Renal pelvis (tissue), 12 donors: ENCODE measurements at places on chromosomes 12 and 14. TPM values are rescaled to one million over a fixed set of nuclear protein-coding genes. Genes with fewer than 3 reads are reported as not detected.
A peak's percentile ranks its signal among the peaks of the same experiment; 100 is the strongest.

The CD69 gene
- polyA plus RNA-seq: 1.6 TPM

DNA sequence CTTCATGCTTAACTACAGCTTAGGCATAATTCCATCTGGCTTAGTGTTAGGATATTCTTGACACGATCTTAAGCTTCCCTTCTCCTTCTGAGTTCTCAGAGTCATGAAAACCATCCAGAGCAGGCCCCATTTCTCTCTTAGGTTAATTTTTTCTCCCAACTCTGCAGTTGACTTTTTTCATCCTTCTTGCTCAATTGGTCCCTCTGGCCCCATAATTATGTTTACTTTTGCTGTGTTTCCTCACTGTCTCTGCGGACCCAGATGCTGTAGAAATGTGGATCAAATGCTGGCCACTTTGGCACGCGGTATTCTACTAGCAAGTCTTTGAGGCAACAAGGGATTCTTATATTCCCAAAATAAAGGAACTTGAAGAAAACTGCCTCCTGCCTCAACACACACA is 9.5 kb downstream of the TMEM132C start:
- DNase-seq: no peak

The RAD51AP1 gene
- 27.1 TPM for polyA plus RNA-seq

The RNF31 gene
- 46.4 TPM for polyA plus RNA-seq

DNA sequence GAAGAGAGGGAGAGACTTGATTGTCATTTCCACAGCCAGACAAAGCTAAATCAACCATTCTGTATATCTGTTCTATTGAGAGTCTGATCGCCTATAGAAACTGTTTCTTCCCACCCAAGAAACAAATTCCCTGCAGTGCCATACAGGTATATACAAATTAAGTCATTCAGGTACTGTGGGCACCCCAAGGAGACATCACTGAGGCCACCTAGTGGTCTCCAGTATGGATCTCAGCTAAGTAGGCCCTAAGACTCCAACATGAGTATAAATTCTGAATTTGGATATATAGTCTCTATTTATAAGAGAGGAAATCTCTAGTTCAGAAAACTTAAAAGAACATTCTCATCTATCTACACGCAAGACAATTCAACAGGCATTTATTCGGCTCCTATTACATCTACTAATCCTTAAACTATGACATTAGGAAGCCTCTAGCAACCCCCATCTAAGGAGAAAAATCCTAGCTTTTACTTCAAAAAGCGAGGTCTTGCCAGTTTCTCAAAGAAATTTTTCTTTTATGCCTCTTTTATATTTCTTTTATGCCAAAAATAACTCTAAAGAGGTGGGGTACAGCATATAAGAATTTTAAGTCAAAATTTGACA is 62.6 kb downstream of the DCAF5 start:
- DNase-seq: peak; percentile 34

GRCh38 chr14:68937471-68938270 is 41.4 kb downstream of the ACTN1 start:
- no peak for DNase-seq

DNA sequence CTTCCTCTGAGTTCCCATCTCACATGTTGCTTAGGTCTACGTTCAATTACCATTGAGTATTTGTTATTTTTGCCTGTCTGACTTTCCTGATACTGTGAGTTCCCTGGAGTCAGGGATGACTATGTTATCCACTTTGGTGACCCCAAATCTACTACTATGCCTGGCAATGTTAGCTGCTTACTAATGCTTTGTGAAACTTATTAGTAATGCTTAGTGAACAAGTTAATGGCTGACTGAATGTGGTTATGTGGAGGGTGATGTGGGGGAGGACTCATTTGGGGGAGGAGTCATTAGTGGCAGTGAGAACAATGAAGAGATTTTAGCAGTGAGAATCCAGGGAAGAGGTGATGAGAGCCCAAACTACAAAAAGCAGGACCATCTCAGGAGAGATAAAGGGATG is 121.6 kb downstream of the KTN1 start:
- no peak for DNase-seq

DNA sequence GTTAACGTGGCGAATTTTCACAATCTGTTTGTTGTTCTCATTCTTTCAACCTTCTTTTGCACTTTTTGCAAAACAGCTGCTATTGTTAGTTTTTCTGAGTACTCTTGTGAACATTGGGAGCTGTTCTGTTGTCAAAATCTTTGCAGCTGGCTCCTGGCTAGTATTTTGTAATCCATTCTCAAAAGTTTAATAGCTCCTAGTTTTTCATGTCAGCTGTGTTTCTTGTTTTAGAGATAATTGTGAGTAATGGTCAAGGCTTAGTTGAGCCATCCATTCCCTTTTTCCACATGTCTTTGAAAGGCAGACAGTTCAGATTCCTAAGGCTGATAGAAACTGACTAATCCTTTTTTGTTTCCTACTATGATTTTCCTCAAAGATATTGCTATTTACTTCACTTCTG is 39.1 kb upstream of the CRADD start:
- no peak for DNase-seq

DNA sequence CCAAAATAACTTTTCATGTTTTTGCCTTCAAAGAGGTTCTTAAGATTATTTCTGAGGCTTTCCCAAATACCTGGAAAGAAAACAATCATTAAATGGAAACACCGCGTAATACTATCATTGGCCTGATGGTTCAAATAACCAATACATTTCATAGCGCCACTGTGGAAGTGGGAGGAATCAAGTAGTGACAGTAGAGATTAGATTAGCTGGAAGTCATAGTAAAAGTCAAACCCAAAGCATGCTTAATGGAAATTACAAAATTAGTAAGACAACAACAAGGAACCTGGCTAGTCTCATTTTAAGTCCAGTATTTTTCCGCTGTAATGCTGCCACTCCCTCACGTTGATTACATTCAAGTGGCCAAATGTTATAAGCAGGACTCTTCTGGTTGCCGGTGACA is 41.5 kb upstream of the PLEKHG7 start:
- no peak for DNase-seq

The CCDC177 gene
- polyA plus RNA-seq: 0.10 TPM

DNA sequence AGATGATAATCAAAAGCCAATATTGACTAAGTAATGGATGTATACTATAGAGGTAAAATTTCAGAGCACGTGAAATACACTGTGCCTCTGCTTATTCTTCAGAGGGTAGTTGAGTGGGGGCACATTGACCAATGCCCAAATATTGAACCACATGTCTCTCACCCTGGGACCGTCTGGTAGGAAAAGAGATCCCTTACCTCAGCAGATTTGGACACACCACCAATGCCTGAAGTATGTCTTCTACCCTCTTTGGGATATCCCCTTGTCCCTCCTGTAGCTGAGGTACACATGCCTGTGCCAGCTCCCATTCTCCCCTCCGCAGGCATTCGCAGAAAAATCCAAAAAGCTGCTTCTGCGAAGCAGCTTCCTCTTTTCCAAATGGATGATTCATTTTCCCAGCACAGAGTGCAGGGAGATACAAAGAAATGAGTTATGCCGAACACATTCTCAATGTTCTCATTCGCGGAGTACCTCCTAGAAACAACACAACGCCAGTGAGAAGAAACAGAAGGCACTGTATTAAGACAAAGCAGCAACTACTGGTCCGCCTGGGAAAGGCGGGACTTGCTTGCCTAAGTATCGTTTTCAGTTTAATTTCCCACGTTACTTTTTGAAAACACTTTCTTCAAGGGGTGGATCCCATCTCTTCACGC is 691 bp downstream of the ZFYVE26 start:
- peak; percentile 10 for DNase-seq

GRCh38 chr14:54591461-54591860 is 24.5 kb downstream of the SAMD4A start:
- no peak for DNase-seq

- DNase-seq: no peak
Observed at GRCh38 chr12:22610131-22610530, 14.8 kb upstream of the ETNK1 start.

The OASL gene
- polyA plus RNA-seq: not detected

DNA sequence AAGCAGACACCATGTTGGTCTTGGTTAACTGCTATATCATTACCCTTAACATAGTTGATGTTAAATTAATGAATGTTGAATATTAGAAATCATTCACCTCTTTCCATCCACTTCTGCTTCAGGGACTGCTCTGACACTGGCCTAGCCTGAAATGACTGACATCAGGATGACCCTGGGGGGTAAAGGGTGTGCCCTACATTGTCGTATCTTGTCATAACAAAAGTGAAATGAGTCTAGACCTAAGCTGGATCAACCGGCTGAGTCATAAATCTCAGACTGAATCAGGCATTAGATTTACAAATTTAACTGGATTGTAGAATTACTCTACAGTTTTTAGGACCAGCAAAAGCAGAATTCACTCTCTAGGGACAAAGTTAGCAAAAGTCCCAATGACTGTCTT is 35.3 kb downstream of the KICS2 start:
- DNase-seq: no peak

- peak; percentile 47 for DNase-seq
Observed at GRCh38 chr14:45698462-45699134, 445.6 kb upstream of the MIS18BP1 start.

The POTEG gene
- polyA plus RNA-seq: not detected

The LALBA gene
- polyA plus RNA-seq: not detected
